ENCODE measurements at places on chromosomes 12 and 14.

DNA sequence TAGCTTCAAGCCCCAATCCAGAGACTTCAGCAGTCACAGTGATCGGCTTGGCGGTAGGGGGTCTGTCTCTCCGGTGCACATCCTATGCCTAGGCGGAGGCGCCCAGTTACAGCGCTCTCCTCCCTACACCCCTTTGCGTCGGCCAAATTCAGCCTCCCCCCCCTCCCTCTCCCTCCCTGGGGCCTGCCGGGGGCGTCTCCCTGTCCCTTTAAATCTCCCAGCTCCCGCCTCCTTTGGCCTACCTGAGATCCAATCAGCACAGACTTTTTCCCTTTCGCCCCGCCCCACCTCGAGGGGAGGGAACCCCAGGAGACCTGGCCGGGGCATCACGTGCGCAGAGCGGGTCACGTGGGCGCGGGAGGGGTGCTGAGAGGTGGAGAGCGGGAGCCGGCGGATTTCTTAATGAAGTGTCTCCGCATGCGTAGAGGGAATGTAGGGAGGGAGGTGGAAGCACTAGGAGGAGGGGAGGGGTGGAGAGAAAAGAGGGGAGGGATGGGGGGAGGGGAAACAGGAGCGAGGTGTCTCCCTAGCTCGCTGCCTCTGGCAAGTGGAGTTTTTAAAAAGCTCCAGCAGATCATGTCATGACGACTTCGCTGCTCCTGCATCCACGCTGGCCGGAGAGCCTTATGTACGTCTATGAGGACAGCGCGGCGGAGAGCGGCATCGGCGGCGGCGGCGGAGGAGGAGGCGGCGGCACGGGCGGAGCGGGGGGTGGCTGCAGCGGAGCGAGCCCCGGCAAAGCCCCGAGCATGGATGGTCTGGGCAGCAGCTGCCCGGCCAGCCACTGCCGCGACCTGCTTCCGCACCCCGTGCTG, at the start of gene HOXC13:
Gene HOXC13 (plus strand): TSS at position 506 of the 815 bp plus-strand sequence. CDS start 76 bp downstream, at position 582.
- no peaks in the 10 kb centered on the region for H3K36me3 ChIP-seq
- H3K4me1 ChIP-seq, result peaks cover 6% of the 10 kb centered on the region
- peak; percentile 90 for DNase-seq
- H3K27ac ChIP-seq, result no peak within 1 kb of the TSS
- H3K27me3 ChIP-seq, result peaks cover 100% of the 10 kb centered on the region

DNA sequence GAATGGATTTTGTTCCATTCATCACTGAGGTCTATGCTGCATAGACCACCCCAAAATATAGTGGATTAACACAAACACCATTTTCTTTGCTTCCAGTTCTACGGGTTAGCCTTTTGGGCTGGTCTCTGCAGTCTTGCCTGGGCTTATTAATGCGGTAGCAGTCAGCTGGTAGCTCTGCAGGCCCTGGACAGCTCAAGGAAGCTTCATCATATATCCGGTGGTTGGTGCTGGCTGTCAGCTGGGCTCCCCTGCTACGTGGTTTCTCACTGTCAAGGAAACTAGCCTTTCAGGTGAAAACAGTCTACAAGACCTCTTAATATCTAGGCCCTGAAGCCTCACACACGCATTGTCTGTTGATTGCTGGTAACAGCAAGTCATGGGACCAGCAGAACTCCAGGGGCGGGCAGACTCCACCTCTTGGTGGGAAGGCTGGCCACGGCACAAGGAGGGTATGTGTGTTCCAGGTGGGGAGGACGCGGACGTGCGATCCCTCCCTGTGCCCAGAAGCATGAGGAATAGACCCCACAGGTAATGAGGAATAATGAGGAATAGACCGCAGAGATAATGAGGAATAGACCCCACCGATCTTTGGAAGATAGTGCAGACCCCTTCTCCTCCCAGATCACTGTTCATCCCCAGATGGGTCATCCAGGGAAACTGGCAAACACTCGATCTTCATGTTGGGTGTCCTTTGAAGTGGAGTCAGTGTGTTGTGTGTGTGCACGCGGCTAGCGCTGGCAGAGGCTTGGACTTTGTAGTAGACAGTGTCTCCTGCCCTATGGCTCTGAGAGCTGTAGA, 13.3 kb downstream of the TSPAN9 start:
- H3K27ac ChIP-seq, result peak overlapping the region; percentile 29
- H3K36me3 ChIP-seq, result peaks cover 14% of the 10 kb centered on the region
- no peaks in the 10 kb centered on the region for H3K27me3 ChIP-seq
- DNase-seq, result no peak
- H3K4me1 ChIP-seq, result peaks cover 49% of the 10 kb centered on the region
- H3K4me3 ChIP-seq, result no peak overlapping the region

DNA sequence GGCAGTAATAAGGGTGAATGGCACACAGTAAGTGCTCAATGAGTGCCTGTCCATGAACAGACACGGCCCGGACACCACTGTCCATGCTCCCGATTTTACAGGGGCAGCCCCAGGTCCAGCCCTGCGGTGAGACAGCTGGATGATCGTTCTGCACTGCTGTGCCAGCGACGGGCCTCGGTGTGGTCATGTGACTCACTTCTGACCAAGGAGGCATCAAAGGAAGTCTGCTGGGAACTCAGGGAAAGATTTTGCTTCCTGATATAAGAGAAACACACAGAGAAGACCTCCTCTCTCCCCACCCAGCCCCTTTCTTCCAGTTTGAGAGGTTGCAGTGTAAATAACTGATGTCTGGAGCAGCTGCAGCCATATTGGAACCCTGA, 126.6 kb downstream of the SCARB1 start:
- peaks cover 56% of the 10 kb centered on the region for H3K4me1 ChIP-seq
- no peaks in the 10 kb centered on the region for H3K36me3 ChIP-seq
- no peak for DNase-seq
- H3K4me3 ChIP-seq, result no peak overlapping the region
- H3K27ac ChIP-seq, result no peak overlapping the region

- no peak overlapping the region for H3K4me3 ChIP-seq
- no peak overlapping the region for H3K27ac ChIP-seq
- no peak for DNase-seq
- no peaks in the 10 kb centered on the region for H3K4me1 ChIP-seq
- H3K27me3 ChIP-seq, result peaks cover 5% of the 10 kb centered on the region
Measured at GRCh38 chr14:57797160-57797559, 68.7 kb downstream of the SLC35F4 start.

- peaks cover 63% of the 10 kb centered on the region for H3K27me3 ChIP-seq
- H3K27ac ChIP-seq, result no peak overlapping the region
- no peak overlapping the region for H3K4me3 ChIP-seq
- peaks cover 4% of the 10 kb centered on the region for H3K36me3 ChIP-seq
- no peak for DNase-seq
Measured at GRCh38 chr12:64820593-64820992, 3.9 kb upstream of the TBC1D30 start.

DNA sequence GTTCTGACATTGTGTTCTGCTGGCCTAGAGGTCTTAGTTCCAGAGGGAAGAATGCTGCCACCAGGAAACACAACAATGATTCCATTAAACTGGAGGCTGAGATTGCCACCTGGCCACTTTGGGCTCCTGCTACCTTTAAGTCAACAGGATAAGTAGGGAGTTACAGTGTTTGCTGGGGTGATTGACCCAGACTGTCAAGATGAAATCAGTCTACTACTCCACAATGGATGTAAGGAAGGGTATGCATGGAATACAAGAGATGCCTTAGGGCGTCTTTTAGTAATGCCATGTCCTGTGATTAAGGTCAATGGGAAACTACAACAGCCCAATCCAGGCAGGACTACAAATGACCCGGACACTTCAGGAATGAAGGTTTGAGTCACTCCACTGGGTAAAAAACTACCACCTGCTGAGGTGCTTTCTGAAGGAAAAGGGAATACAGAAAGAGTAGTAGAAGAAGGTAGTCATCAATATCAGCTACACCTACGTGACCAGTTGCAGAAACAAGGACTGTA, 852.6 kb downstream of the LRFN5 start:
- H3K4me1 ChIP-seq, result no peaks in the 10 kb centered on the region
- peaks cover 7% of the 10 kb centered on the region for H3K27me3 ChIP-seq
- no peak overlapping the region for H3K27ac ChIP-seq
- no peak for DNase-seq

DNA sequence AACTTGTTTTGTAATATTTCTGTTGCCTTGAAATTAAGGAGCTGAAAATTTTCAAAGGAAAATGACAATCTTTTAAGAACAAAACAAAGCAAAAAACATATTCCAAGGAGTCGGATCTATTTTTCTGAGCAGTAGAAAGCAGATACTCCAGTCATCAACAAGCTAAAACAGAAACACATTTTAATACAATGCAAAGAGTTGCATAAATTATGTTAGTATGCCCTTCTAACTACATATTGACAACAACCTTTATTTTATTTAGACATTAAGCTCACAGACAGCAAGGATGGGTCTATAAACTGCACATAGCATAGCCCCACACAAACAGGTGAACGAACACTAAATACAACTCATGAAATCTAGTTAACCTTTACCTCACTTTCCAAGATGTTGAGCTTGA, 106.0 kb downstream of the PPP1R12A start:
- H3K27me3 ChIP-seq, result no peaks in the 10 kb centered on the region
- H3K4me3 ChIP-seq, result no peak overlapping the region
- H3K36me3 ChIP-seq, result peaks cover 29% of the 10 kb centered on the region
- no peak overlapping the region for H3K27ac ChIP-seq
- DNase-seq, result no peak

DNA sequence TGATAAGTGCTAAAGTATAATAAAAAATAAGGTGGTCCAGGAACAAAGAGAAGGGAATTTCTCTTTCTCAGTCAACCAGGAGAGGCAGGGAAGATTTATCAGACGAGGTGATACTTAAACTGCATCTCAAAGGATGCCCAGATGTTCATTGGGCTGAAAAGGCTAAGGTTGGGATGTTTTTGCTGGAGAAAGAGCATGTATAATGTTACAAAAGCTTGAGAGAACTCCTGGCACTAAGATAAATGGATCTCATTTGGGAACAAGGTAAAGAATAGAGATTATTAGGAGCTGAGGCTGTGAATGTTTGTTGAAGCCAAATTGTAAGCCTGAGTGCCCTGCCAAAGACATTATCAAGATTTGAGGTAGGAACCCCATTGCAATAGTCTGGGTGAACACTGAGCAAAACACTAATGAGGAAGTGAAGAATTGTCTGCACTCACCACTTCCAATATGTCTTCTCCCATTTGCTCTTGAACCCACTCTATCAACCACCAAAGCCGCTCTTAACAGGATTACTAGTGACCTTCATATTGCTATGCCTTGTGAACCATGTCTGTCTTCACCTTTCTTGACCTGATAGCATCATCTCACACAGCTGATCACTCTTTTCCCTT, 149.0 kb upstream of the ARID2 start:
- H3K27me3 ChIP-seq, result peaks cover 10% of the 10 kb centered on the region
- H3K27ac ChIP-seq, result peak overlapping the region; percentile 71
- no peak overlapping the region for H3K4me3 ChIP-seq
- H3K4me1 ChIP-seq, result peaks cover 44% of the 10 kb centered on the region

DNA sequence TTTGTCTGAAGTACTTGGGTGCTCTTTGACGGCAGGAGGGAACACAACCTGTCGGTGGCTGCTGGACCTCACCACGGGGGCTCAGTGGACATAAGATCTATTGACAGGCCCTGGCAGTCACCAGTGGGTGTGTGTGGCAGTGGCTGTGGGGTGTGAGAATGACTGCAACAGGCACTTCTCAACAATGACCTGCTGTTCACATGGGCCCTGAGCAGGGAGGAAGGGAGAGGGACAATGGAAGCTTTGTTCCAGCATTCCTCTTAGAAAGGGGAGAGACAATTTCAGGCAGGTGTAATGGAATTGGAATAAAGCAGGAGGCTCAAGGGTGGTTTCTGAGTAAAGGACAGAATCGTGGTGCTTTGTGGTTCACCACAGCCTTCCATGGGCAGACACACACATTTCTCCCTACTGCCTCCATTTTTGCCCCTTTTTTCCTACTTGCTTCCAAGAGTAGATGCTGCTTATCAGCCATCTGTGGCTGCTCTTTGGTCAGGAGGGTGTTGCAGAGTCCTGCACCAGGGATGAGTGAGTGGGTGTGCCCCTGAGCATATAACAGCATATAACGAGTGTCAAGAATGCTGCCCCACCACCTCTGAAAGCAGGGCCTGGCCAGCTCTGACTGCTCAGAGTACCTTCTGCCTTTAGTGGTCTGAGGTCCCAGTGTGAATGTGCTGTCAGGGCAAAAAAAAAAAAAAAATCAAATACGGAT, 267.7 kb downstream of the RASSF9 start:
- peaks cover 10% of the 10 kb centered on the region for H3K4me1 ChIP-seq
- peaks cover 3% of the 10 kb centered on the region for H3K27me3 ChIP-seq

GRCh38 chr12:21992823-21993222, 51.6 kb upstream of the ABCC9 start:
- no peak overlapping the region for H3K4me3 ChIP-seq
- no peak overlapping the region for H3K27ac ChIP-seq
- no peak for DNase-seq
- no peaks in the 10 kb centered on the region for H3K36me3 ChIP-seq

DNA sequence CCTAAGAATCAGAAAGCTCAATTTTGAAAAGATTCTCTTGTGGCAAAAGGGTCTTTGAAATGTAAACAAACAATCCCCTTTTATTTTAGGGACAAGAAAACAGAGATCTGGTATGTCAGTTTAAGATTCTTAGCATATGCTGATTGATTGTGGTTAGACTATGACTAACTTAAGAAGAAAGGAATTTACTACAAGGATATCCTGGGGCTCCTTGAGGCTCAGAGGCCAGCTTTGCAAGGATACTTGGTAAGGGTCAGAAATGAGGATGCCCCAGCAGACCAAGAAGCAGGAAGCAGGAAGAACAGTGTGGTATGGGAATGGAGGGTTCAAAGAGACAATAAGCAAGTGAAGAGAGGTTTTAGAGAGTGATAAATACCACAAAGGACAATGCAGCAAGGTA, 474.6 kb downstream of the ETNK1 start:
- no peak for DNase-seq
- H3K36me3 ChIP-seq, result no peaks in the 10 kb centered on the region
- H3K27ac ChIP-seq, result no peak overlapping the region
- H3K4me3 ChIP-seq, result no peak overlapping the region
- no peaks in the 10 kb centered on the region for H3K27me3 ChIP-seq

- no peaks in the 10 kb centered on the region for H3K27me3 ChIP-seq
- H3K27ac ChIP-seq, result no peak overlapping the region
- H3K36me3 ChIP-seq, result peaks cover 28% of the 10 kb centered on the region
Measured at GRCh38 chr12:2941524-2941923, 17.7 kb upstream of the TEAD4 start.

DNA sequence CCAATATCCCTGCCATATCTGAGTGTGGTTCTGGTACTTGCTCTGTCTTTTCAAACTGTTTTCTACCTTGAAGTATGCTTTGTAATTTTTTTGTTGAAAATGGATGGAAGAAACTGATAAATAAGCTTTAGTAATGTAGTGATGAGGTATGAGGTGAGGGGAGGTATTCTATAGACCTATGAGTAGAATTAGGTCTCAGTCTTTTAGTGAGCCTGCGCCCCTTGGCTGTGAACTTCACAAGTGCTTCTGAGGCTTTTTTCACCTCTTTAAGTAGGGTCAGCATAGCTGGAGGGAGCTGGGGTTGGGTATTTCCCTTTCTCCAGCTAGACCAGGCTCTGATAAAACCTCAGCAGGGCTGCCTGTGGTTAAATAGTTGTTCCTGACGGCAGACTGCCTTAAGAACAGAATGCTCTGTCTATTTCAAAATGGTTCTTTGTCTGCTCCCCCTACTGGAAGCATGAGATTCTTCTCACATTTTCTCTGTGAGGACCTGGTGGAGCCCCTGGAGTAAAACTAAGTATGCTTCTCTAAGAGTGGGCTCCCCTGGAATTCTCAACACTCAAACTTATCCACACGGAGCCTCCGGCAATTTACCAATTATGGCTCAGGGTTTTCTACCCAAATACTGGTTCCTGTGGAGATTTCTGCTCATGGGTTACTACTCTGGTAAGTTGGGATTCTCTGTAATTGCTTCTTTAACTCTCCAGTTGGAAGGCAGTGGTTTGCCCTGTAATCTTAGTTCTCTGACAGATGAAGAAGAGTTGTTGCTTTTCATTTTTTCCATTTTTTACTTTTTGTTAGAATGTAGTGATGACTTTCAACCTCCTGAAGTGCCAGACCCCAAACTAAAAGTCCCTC, 13.1 kb downstream of the KRT5 start:
- no peak overlapping the region for H3K4me3 ChIP-seq
- no peak for DNase-seq
- no peaks in the 10 kb centered on the region for H3K27me3 ChIP-seq
- H3K4me1 ChIP-seq, result no peaks in the 10 kb centered on the region
- H3K36me3 ChIP-seq, result peaks cover 7% of the 10 kb centered on the region
- no peak overlapping the region for H3K27ac ChIP-seq

Data from nephron progenitor cell (in vitro differentiated cells).